ENCODE measurements at places on chromosomes 11 and 22.

GRCh38 chr11:63838150-63838677 is 696 bp upstream of the MARK2 start:
- DNase-seq = no peak

DNA sequence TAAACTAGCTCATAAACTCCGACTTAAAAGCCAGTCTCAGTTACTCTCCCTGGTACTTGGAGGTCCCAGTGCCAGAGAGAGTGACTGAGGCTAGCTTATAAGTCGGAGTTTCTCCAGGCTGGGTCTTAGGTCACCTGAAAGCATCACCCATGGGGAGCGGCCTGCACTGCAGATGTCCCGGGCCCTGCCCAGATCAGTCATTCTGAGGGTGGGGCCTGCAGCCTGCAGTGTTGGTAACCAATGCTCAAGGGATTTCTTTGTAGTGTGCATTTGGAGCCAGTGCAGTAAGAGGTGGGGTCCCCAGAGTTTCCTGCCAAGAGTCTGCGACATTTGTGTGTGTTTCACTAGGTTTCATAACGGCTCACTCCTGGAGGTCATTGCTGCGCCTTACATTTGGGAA is 14.8 kb downstream of the TAB1 start:
- no peak for DNase-seq

- no peak for DNase-seq
Measured at GRCh38 chr22:50459016-50459415, 15.8 kb downstream of the SBF1 start.

DNA sequence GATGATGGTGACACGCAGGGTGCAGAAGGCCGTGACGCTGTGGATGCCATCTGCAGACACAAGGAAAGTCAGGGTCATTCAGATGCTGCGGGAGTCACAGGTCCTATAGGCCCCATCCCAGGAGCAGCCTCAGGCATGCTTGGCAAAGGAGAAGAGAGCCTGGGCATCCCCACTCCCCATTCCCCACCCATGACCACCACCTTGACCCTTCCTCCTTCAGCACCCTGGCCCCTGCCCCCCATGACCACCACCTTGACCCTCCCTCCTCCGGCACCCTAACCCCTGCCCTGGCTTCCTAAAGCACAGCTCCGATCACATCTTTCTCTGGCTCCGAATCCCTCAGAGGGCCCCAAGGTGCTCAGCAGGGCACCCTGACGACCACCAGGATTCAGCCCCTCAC is 73.1 kb downstream of the CELSR1 start:
- DNase-seq = no peak

- no peak for DNase-seq
Measured at GRCh38 chr22:31870890-31871289, 73.4 kb upstream of the YWHAH start.

GRCh38 chr11:126347751-126348668 is 7.5 kb upstream of the ST3GAL4 start:
- DNase-seq = no peak

DNA sequence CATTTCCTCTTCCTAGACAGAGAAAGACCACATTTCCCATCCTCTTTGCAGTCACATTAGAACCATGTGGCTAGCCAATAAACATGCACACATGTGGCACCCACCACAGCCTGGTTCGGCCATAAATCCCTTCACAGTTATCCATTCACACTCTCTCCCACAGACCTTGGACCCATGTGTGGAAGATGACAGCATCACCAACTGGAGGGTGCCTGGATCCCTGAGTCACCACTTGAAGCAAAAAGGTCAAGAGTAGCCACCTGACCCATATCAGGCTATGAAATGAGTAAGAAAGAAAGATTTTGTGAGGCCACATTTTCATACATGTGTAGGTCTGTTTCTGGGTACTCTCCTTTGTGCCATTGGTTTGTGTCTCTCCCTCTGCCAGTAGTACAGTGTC is 9.0 kb upstream of the TMEM121B start:
- DNase-seq = no peak

GRCh38 chr11:16027621-16028020 is 328.7 kb downstream of the SOX6 start:
- DNase-seq = no peak

GRCh38 chr11:35593143-35593542 is 25.1 kb upstream of the FJX1 start:
- no peak for DNase-seq
